Stomach (tissue), 19 donors: ENCODE measurements at places on chromosomes 1 and 21. TPM values are rescaled to one million over a fixed set of nuclear protein-coding genes. Genes with fewer than 3 reads are reported as not detected.

The ANGPTL1 gene
- polyA plus RNA-seq = 1.7 TPM

The S100A8 gene
- 281 TPM for polyA plus RNA-seq

The RAB3B gene
- polyA plus RNA-seq = 0.31 TPM

The ANXA9 gene
- 0.63 TPM for polyA plus RNA-seq
